ENCODE measurements at places on chromosomes 11 and 22.

- DNase-seq, result no peak
Measured at GRCh38 chr11:109133159-109133558, 288.8 kb upstream of the C11orf87 start.

DNA sequence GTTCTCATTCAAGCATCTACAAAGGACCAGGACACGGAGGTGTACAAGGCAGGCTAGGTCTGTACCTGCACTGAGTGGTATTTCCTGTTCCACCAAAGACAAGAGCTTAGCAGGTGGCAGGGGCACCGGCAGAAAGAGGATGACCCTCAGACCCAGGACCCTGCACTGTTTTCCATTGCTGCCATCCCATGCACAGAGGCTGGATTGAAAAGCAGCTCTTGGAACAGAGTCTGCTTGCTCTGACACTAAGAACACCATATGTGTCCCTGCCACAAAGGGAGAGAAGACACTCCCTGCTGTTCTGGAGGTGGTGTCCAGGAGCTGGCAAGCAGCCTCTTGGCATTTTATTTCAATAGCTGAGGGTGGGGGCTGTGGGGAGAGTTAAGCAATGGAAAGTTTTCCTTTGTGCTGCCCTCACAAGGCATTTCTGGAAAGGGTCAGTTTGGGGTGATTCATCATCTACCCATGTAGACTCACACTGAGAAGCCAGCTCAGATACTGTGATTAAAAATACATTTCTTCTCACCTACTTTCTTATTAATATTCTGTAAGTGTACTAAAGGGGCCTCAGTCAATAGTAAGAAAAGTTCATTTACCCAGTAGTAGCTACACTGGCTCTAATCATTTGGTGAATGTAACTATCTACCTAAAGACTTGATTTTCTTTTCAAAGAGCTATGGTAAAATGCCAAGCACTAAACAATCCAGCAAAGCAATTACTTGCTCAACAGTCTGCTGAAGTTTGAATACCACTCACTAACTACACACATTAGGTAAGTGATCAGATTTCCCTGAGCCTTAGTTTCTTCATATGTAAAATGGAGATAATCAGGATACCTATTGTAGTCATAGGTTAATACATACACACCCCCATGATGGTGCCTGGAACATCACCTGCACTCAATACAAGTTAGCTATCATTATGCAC is 55.2 kb downstream of the SLC1A2 start:
- peak; percentile 77 for DNase-seq

- no peak for DNase-seq
Measured at GRCh38 chr22:46070215-46070802, 80.0 kb upstream of the PPARA start.

GRCh38 chr11:116360221-116360941 is 412.4 kb downstream of the BUD13 start:
- no peak for DNase-seq

DNA sequence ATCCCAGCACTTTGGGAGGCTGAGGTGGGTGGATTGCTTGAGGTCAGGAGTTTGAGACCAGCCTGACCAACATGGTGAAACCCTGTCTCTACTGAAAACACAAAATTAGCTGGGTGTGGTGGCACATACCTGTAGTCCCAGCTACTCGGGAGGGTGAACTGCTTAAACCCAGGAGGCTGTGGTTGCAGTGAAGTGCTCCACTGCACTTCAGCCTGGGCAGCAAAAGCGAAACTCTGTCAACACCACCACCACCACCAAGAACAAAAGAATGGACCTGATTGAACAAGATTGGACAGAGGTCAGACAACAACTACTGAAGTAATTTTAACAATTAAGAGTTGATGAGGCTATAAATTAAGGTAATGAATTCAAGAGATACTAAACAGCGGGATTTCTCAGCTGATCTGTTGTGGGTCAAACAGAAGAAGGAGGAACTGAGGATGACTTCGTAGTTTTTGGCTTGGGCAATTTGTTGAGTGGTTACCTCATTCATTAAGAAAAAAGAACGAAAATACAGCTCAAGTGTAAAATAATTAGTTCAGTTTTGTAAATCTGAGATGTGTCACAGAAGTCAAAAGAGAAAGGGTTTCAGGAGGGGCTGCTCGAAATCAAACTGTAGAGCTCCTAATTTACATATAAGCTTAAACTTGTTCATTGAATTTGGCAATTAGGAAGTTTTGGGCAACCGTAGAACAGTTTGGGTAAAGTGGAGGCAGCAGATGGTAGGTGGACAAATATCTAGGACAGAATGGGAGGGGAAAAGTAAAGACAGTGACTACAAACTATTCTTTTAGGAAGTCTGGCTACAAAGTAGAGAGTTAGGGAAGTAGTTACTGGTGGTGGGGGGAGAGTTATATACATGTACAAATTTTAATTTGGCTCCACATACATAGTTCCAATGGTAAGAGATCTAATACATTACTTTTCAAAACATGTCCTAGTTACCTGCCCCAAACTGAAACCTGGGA is 4.5 kb downstream of the IL18 start:
- no peak for DNase-seq

GRCh38 chr11:63619967-63620366 is 5.7 kb upstream of the PLAAT3 start:
- DNase-seq, result no peak

GRCh38 chr11:48107188-48107704 is 109.4 kb upstream of the OR4B1 start:
- DNase-seq, result no peak

DNA sequence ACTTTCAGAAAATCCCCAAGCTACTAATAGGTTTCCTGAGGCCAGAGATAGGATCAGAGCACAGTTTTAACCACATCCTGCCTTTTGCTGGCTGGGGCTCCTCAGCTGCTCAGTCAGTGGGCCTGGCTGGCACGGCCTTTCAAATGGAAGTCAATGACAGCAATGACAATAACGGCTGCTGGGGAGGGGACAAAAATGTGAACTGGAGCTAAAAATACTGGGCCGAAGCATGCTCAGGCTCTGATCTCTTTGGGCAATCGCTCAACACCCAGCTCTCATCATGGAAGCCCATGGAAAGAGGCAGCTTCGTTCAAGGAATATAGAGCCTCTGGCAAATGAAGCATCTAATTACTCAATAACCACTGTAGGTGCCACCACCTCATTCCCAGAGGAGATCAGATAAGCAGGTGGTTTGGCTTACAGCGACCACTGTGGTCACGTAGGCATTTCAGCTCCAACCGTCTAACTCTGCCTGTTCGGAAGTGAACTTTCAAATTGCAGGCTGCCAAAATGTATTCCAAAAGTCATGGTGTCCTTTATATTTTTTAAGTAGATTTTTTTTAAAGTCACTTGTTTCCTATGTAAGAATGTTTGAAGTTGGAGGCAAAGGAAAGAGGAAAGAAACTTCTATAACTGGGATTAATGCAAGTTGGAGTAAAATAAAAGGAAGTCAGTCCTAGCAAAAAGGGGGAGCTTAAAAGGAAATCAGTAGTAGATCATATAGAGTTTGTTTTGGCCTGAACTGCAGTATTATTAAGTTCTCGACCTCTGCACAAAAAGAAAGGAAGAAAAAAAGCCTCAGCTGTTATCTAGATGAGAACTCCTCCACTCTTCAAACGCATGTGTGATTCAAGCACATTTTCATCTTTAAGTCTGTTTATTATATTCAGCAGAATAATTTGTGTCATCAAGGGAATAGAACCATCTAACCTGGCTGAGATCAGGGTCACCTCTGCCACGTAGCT is 14.1 kb downstream of the WT1 start:
- DNase-seq, result no peak

- no peak for DNase-seq
Measured at GRCh38 chr11:117744471-117745150, 52.4 kb downstream of the DSCAML1 start.

- DNase-seq, result peak; percentile 11
Measured at GRCh38 chr22:26428515-26429457, at the start of gene ASPHD2. ASPHD2 (plus strand) TSS chr22:26429260; CDS start chr22:26433616, 4,356 bp downstream.

- DNase-seq, result no peak
Measured at GRCh38 chr11:79439410-79439885, 1.4 kb downstream of the TENM4 start.

DNA sequence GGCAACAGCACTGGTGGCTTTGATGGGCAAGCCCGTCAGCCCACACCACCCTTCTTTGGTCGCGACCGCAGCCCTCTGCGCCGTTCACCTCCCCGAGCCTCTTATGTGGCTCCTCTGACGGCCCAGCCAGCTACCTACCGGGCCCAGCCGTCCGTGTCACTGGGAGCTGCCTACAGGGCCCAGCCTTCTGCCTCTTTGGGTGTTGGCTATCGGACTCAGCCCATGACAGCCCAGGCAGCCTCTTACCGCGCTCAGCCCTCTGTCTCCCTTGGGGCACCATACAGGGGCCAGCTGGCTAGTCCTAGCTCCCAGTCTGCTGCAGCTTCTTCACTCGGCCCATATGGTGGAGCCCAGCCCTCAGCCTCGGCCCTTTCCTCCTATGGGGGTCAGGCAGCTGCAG is 8.0 kb downstream of the RBM14 start:
- DNase-seq, result no peak

DNA sequence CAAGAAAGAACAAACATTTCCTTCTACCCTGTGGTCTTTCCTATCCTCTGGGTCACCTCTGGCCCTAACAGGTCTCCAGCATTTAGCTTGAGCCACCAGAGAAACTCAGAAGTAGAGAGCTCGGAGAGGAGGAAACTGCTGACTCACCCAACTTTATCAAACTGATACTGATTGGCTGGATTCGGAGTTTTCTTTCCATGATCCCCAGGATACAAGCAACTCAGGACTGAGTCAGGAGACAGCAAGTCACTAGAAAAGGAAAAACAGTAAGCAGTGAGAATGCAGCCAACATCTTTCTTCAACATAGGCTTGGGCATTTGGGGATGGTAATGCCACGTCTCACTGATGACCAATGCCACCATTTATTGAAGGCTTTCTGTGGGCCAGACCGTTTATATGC is 32.7 kb downstream of the THOC5 start:
- peak; percentile 76 for DNase-seq

GRCh38 chr11:116577273-116577672 is 195.5 kb downstream of the BUD13 start:
- DNase-seq, result no peak

GRCh38 chr11:112864672-112865071 is 96.5 kb upstream of the NCAM1 start:
- no peak for DNase-seq

GRCh38 chr11:64007160-64007628 is 21.0 kb downstream of the OTUB1 start:
- DNase-seq, result no peak

GRCh38 chr11:79388201-79388600 is 52.6 kb downstream of the TENM4 start:
- no peak for DNase-seq

- no peak for DNase-seq
Measured at GRCh38 chr22:35835998-35836691, 118.5 kb downstream of the APOL5 start.

- DNase-seq, result no peak
Measured at GRCh38 chr11:19793326-19793725, 80.7 kb downstream of the NAV2 start.

- peak; percentile 68 for DNase-seq
Measured at GRCh38 chr11:102111787-102112508, 1.7 kb downstream of the YAP1 start.

DNA sequence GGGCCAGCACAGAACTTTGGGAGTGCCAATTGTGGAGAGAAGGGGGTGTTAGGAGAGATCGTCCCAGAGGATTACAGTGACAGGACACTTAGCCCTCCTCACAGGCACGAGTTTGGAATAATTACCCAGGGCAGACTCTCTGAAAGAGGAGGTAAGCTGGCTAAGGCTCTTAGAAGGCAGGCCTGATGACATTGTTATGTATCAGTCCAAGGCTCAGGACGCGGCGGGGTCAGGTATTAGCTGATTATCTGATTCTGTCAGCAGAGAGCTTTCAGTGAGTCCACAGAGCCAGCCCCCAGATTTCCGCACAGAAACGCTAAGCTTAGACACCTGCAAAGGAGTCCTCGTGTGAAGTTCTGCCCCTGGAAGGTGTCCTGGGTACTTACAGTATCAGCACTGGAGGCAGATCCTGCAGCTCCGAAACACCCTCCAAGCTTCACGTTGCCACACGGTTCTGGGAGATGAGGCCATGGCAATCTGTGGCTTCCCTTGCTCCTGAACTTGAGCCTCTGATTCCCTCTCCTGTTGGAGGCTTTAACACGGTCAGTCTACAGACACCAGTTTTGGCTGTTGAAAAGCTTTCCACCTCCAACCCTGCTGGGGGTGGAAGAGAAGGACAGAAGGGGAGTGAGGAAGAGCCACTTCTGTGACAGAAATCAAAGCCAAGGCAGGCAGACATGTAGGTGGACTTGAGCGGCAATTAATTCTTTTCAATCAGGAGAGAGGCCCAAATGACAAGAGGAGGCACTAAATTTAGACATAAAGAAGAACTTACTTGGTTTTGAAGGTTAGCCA is 123.6 kb upstream of the CADM1 start:
- no peak for DNase-seq

DNA sequence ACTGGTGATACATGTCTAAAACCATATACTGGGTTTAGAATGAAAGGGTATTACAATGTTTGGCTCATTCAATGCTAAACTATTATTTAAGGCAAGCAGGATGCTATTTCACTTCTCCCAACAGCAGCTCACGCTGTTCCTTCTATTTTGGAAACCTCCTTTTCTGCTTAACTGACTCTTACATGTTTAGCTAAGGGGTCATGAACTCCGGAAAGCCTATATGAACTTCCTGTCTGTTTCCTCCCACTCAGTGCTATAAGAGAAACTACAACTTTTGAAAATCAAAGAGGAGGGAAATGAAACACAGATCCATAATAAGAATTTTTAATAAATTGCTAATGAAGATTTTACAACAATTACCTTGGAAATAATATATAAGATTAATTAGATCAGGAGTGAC is 30.9 kb downstream of the SLC36A4 start:
- DNase-seq, result no peak

GRCh38 chr22:48838846-48839730 is 988.6 kb downstream of the BRD1 start:
- no peak for DNase-seq

- DNase-seq, result no peak
Measured at GRCh38 chr22:29979777-29980321, 96.9 kb downstream of the MTMR3 start.

- DNase-seq, result no peak
Measured at GRCh38 chr11:15711311-15711710, 596.6 kb downstream of the INSC start.

DNA sequence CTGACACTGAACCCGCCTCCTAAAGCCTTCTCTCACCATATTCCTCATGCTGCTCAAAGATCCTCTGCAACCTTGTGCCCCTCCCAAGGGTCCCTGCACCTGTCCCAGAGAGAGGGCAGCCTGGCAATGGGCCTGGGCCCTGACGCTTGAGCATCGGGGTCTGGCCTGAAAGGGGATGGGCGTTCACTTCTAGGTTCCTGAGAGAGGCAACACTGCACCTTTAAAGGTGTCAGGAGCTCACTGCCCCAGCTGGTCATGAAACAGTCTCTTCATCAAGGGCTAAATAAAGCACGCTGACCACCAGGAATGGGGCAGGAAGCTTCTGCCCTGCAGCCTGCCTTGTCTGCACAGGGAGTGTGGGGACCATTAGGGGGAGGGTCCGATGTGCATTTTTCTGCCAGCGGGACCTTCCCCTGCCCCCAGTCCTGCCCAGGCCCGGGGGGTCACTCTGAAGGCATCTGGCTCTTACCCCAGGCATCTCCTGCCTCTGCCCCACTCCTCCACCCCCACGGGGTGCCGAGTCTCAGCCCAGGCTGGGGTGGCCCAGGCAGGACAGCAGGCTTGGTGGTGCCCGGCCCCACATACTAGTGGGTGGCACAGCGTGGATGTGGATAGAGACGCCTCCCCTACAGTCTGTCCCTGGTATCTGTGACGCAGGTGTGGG is 3.5 kb downstream of the C11orf21 start:
- no peak for DNase-seq

All from non-pigmented ciliary epithelial cell (primary cell).